ENCODE measurements at places on chromosomes 5 and 9.

GRCh38 chr9:35928591-35929452 is 19.5 kb downstream of the SPAAR start:
- H3K27me3 ChIP-seq, result no peaks in the 10 kb centered on the region
- DNase-seq, result no peak
- H3K27ac ChIP-seq, result peak overlapping the region; percentile 74
- H3K36me3 ChIP-seq, result peaks cover 3% of the 10 kb centered on the region
- peaks cover 59% of the 10 kb centered on the region for H3K4me1 ChIP-seq
- no peak overlapping the region for H3K4me3 ChIP-seq

- peaks cover 64% of the 10 kb centered on the region for H3K4me1 ChIP-seq
- no peaks in the 10 kb centered on the region for H3K27me3 ChIP-seq
- no peak overlapping the region for H3K4me3 ChIP-seq
- DNase-seq, result no peak
- H3K36me3 ChIP-seq, result peaks cover 2% of the 10 kb centered on the region
Observed at GRCh38 chr5:14816999-14817761, 54.4 kb downstream of the ANKH start.

GRCh38 chr5:109707531-109707930 is 17.8 kb downstream of the MAN2A1 start:
- peaks cover 39% of the 10 kb centered on the region for H3K4me1 ChIP-seq
- no peak for DNase-seq
- H3K36me3 ChIP-seq, result no peaks in the 10 kb centered on the region

GRCh38 chr5:174344335-174344734 is 298.8 kb downstream of the NSG2 start:
- no peak for DNase-seq
- H3K27ac ChIP-seq, result no peak overlapping the region
- peaks cover 13% of the 10 kb centered on the region for H3K4me1 ChIP-seq
- H3K36me3 ChIP-seq, result no peaks in the 10 kb centered on the region
- H3K4me3 ChIP-seq, result no peak overlapping the region

GRCh38 chr5:56696900-56697299 is 118.4 kb upstream of the MAP3K1 start:
- peaks cover 41% of the 10 kb centered on the region for H3K4me1 ChIP-seq
- H3K27ac ChIP-seq, result peak overlapping the region; percentile 63
- no peaks in the 10 kb centered on the region for H3K27me3 ChIP-seq
- DNase-seq, result no peak
- no peaks in the 10 kb centered on the region for H3K36me3 ChIP-seq

- no peaks in the 10 kb centered on the region for H3K27me3 ChIP-seq
- no peak overlapping the region for H3K27ac ChIP-seq
- no peak overlapping the region for H3K4me3 ChIP-seq
- peaks cover 22% of the 10 kb centered on the region for H3K36me3 ChIP-seq
Observed at GRCh38 chr5:79663212-79663611, 26.4 kb upstream of the CMYA5 start.

DNA sequence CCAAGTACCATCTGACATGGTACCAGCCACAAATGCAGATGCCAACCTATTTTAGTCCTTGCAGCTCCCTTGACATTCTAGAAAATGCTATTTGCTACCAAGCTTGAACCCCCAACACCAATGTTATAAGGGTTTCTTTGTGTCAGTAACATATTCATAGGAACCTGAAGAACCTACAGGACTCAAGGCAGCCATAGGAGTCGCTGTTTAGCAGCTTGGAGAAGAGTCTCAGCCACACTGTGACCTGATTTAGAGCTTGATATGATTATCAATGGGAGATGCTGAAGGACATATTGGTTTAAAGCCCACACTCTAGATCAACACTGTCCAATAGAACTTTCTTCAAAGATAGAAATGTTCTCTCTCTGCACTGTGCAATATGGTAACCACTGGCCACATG is 6.4 kb upstream of the ZFR start:
- H3K36me3 ChIP-seq, result no peaks in the 10 kb centered on the region
- H3K4me1 ChIP-seq, result no peaks in the 10 kb centered on the region
- no peak overlapping the region for H3K27ac ChIP-seq
- H3K4me3 ChIP-seq, result no peak overlapping the region
- H3K27me3 ChIP-seq, result no peaks in the 10 kb centered on the region

DNA sequence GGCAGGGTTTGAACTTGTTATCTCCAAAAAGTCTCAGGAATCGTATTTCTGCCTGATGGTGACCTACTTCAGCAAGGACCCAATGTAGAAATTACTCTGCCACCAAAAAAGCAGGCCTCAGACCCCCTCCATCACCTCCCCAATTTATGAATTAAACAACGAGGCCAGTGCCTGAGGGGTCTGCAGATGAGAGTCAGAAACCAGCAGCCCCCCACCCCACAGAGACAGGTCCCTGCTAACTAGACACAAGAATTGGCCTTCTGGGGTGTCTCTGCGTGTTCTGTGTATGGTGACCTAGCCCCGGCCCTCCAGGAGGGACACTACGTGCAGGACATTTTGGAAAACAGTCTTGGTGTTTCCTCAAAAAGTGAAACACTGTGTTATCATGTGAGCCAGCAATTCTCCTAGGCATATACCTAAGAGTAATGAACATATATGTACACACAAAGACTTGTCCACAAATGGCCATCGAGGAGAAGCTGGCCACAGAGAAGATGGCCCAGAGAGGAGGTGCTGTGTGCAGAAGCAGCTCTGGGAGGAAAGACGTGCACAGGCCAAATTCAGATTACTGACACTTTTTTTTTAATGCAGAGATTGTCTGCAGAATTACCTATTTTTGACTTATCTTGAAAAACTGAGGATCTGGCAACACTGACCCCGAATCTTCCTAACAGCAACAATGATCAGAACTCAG is 93.8 kb downstream of the ADAMTS2 start:
- no peak overlapping the region for H3K4me3 ChIP-seq
- H3K4me1 ChIP-seq, result no peaks in the 10 kb centered on the region
- H3K36me3 ChIP-seq, result peaks cover 4% of the 10 kb centered on the region
- H3K27me3 ChIP-seq, result no peaks in the 10 kb centered on the region
- no peak overlapping the region for H3K27ac ChIP-seq

DNA sequence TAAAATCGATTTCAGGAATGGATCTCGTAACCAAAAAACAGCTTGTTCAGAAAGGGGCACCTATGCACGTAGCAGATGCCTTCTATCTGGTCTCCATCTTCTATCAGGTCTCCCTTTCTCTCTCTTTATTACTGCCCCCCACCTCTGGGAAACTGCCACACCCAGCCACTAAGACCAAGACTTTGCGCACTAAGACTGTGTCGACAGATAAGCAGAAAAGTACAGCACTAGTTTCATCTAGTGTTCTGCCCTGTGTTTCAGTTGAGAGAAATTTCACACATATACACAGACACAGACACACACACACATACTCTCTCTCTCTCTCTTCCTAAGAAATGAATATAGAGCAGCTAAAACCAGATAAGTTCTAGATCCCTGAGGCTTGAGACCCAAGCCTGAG is 210.1 kb upstream of the MAP3K1 start:
- H3K4me1 ChIP-seq, result peaks cover 58% of the 10 kb centered on the region
- H3K36me3 ChIP-seq, result no peaks in the 10 kb centered on the region
- no peak overlapping the region for H3K4me3 ChIP-seq
- H3K27ac ChIP-seq, result peak overlapping the region; percentile 2
- DNase-seq, result no peak

GRCh38 chr5:24623031-24623430 is 21.7 kb downstream of the CDH10 start:
- no peaks in the 10 kb centered on the region for H3K36me3 ChIP-seq
- no peak for DNase-seq
- no peaks in the 10 kb centered on the region for H3K4me1 ChIP-seq
- H3K27ac ChIP-seq, result no peak overlapping the region
- peaks cover 3% of the 10 kb centered on the region for H3K27me3 ChIP-seq

DNA sequence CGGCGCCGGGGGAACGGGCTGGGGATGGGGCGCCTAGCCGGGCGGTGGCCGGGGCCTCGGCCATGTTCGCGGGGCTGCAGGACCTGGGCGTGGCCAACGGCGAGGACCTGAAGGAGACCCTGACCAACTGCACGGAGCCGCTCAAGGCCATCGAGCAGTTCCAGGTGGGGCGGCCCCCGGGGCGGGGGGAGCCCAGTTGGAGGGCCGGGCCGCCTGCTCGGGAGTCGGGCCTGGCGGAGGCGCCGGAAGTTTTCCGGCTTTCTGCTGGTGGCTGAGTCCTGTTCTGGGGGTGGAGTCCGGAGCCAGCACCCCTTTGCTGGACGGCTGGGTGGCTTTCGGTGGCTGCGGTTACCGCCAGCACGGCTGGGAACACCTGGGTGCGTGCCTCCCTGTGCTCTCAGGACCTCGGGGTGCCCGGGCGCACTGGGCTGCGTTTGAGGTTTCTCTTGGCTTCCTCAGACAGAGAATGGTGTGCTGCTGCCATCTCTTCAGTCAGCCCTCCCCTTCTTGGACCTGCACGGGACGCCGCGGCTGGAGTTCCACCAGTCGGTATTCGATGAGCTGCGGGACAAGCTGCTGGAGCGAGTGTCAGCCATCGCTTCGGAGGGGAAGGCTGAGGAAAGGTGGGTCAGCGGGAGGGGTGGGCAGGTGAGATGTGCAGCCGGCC is 454 bp downstream of the NELFB start:
- peak overlapping the region; percentile 45 for H3K27ac ChIP-seq
- DNase-seq, result no peak
- no peaks in the 10 kb centered on the region for H3K36me3 ChIP-seq
- peaks cover 17% of the 10 kb centered on the region for H3K4me1 ChIP-seq

- H3K36me3 ChIP-seq, result no peaks in the 10 kb centered on the region
- peak overlapping the region; percentile 69 for H3K27ac ChIP-seq
- DNase-seq, result no peak
Observed at GRCh38 chr5:81825237-81825636, 74.3 kb upstream of the SSBP2 start.

- peak; percentile 88 for DNase-seq
- peaks cover 2% of the 10 kb centered on the region for H3K36me3 ChIP-seq
- H3K4me1 ChIP-seq, result no peaks in the 10 kb centered on the region
Observed at GRCh38 chr9:137372693-137373610, 50.0 kb downstream of the EXD3 start.

DNA sequence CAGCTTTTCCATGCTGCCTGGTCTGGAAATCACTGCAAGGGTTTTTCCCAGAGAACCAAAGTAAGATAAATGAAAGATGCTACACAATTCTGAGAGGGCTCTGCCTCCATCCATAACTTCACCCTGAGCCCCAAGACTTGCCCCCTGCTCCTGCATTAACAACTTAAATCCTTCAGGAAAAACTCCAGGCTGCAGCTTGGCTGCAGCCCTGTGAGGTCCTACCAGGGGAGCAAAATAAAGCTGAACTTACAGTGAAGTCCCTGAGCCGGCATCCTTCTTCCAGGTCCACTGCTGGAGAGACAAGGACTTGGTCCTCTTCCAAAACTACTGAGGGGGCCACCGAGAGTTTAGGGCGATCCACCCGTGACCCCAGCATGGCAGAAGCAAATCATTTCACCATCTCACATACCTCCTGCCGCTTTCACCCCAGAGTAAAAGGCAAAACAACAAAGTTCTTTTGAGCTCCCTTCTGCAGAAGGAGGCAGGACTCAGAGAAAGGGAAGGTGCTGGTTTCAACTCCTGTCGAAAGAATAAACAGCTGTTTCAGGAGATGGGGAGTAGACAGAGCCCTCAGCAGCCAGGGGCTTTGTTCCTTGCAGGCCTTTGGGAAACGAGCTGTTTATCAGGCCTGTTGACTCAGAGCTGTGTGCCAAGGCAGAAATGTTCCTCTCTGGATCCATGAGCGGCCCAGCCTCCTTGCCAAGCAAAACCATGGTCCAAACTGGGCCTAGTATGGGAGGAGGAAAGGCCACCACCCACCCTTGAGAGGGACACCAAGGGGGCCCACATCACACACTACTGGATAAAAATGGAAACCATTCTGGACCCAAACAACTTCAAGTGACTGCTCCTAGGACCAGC is 20.6 kb downstream of the GGTA1 start:
- H3K4me3 ChIP-seq, result no peak overlapping the region
- H3K27ac ChIP-seq, result no peak overlapping the region
- peaks cover 28% of the 10 kb centered on the region for H3K27me3 ChIP-seq

- no peak overlapping the region for H3K4me3 ChIP-seq
- H3K4me1 ChIP-seq, result no peaks in the 10 kb centered on the region
- H3K27ac ChIP-seq, result no peak overlapping the region
- DNase-seq, result no peak
- peaks cover 16% of the 10 kb centered on the region for H3K27me3 ChIP-seq
Observed at GRCh38 chr5:174292348-174292747, 246.8 kb downstream of the NSG2 start.

DNA sequence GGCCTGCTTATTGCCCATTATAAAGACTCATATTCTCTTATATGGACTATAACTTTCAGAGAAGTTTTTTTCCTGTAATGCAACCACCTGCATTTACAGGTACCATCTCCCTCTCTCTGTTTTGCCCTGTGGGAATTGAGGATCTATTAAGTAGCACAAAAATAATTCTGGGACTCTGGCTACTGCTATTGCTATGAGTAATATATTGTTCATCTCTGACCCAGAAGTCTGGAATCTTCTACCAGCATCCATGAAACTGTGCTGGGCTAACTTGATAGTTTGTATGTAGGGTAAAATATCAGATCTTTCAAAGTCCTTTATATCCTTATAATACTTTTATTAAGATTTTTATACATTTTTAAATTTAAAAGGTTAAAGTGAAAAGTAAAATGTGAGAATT is 607.2 kb downstream of the EFNA5 start:
- peaks cover 12% of the 10 kb centered on the region for H3K4me1 ChIP-seq
- H3K27me3 ChIP-seq, result no peaks in the 10 kb centered on the region
- no peak overlapping the region for H3K4me3 ChIP-seq
- H3K27ac ChIP-seq, result no peak overlapping the region
- no peaks in the 10 kb centered on the region for H3K36me3 ChIP-seq

- H3K36me3 ChIP-seq, result no peaks in the 10 kb centered on the region
- H3K27me3 ChIP-seq, result peaks cover 12% of the 10 kb centered on the region
- H3K4me1 ChIP-seq, result no peaks in the 10 kb centered on the region
- no peak for DNase-seq
Observed at GRCh38 chr5:41275813-41276512, 62.6 kb upstream of the C6 start.

GRCh38 chr5:4862500-4862899 is 277.6 kb upstream of the ADAMTS16 start:
- peaks cover 2% of the 10 kb centered on the region for H3K27me3 ChIP-seq
- peaks cover 4% of the 10 kb centered on the region for H3K4me1 ChIP-seq
- no peak overlapping the region for H3K27ac ChIP-seq
- DNase-seq, result no peak
- H3K4me3 ChIP-seq, result no peak overlapping the region

GRCh38 chr5:73222173-73222572 is 49.2 kb downstream of the TMEM174 start:
- no peak for DNase-seq
- H3K36me3 ChIP-seq, result no peaks in the 10 kb centered on the region
- H3K4me1 ChIP-seq, result no peaks in the 10 kb centered on the region
- H3K4me3 ChIP-seq, result no peak overlapping the region
- no peak overlapping the region for H3K27ac ChIP-seq
- peaks cover 22% of the 10 kb centered on the region for H3K27me3 ChIP-seq

GRCh38 chr5:138654281-138654867 is 79.2 kb upstream of the HSPA9 start:
- peaks cover 3% of the 10 kb centered on the region for H3K4me1 ChIP-seq
- H3K27me3 ChIP-seq, result peaks cover 13% of the 10 kb centered on the region
- H3K27ac ChIP-seq, result peak overlapping the region; percentile 20
- H3K4me3 ChIP-seq, result no peak overlapping the region
- no peak for DNase-seq
- no peaks in the 10 kb centered on the region for H3K36me3 ChIP-seq

GRCh38 chr5:168833936-168834335 is 254.8 kb upstream of the PANK3 start:
- no peak overlapping the region for H3K4me3 ChIP-seq
- no peak overlapping the region for H3K27ac ChIP-seq
- H3K27me3 ChIP-seq, result no peaks in the 10 kb centered on the region
- H3K36me3 ChIP-seq, result peaks cover 9% of the 10 kb centered on the region

All from chondrocyte (in vitro differentiated cells).